Right cardiac atrium (tissue), 5 donors: ENCODE measurements at places on chromosomes 1 and 21.

- DNase-seq, result no peak
These were observed 52.6 kb upstream of the RC3H1 start for GRCh38 chr1:174074757-174075156.

DNA sequence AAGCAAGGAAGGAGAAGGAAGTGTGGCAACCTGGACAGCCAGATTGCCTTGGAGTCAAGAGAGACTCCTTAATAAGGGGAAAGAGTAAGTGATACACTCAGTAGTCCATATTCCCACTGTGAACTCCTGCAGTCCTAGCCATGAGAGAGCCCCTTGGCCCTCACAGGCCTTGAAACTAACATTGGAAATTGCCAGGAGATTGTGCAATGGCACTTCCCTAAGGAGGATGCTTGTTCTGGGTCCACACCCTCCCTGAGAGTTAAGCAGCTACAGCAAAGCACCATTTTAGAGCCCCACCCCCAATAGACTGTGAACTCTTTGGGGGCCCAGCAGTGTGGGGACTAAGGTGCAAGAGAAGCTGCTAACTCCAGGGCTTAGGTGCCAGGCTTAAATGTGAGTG lies 367.7 kb upstream of the CAMK1G start:
- no peak for DNase-seq

GRCh38 chr1:161768986-161769672 lies 3.0 kb downstream of the ATF6 start:
- DNase-seq, result no peak

GRCh38 chr1:69777423-69777822 lies 209.7 kb downstream of the LRRC7 start:
- no peak for DNase-seq

DNA sequence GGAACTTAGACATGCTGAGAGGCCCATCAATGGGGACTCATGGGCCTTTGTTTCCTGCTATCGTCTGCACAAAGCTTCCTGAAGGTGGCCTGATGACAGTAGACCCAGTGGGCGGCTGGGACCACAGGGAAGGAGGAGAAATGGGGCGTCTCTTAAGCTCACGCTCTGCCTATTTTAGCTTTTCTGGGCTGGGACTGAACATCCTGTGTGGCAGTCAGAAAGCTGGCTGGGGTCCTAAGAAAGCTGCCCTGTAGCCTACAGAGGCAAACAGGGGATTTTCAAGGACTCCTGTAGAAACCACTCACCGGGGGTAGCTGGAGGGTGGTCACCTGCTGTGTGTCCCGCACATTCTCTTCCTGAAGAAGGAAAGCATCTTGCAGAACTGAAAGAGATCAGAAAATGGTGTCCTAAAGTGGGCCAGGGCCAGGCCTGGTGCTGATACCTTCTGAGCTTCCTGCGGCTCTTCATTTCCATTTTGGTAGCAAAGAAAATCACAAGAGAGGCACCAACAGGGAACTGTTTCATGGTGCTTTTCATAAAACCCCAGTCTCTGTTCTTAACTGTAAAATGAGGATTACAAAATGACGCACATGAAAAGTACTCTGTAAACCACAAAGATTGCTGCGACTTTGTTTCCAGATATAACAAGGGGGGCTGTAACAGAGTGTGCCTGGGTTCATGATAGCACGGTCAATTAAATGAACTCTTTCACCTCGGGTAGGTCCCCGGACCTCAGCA lies 8.6 kb downstream of the ZNF496 start:
- no peak for DNase-seq

DNA sequence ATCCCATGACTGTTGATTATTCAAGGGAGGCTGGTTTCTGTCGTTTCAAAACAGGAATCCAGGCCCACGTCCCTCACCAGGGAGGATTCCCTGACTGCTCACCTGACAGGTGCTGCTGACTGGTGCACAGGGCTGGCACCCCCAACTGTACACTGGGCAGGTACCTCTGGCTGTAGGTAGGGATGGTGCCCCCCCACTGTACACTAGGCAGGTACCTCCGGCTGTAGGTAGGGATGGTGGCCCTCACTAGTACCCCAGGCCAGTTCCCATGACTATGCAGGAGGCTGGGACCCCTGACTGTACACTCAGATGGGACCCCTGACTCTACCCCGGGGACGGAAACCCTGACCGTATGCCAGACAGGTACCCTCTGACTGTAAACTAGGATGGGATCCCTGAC lies 33.6 kb upstream of the PDE9A start:
- DNase-seq, result peak; percentile 12

GRCh38 chr1:54982739-54983138 lies 2.3 kb downstream of the TMEM61 start:
- DNase-seq, result no peak

GRCh38 chr1:159869607-159870006 lies 7.2 kb upstream of the VSIG8 start:
- no peak for DNase-seq

DNA sequence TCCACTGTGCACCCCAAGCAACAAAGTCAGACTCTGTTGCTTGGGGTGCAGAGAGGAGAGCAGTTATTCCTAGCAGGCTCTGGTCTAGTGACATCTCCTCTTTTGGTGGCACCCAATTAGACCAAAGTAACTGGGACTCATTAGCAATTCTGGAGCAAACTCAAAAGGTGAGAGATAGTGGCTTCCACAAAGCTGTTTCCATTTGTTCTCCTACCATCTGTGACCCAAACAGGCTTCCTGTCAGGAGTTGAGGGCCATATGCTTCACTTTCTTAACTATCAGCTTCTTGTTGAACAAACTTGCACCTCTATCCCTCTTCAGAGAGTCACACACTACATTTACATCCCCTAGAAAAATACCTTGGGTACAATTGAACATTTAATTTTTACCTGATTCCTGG lies 1.5 kb upstream of the ATXN7L2 start:
- no peak for DNase-seq

DNA sequence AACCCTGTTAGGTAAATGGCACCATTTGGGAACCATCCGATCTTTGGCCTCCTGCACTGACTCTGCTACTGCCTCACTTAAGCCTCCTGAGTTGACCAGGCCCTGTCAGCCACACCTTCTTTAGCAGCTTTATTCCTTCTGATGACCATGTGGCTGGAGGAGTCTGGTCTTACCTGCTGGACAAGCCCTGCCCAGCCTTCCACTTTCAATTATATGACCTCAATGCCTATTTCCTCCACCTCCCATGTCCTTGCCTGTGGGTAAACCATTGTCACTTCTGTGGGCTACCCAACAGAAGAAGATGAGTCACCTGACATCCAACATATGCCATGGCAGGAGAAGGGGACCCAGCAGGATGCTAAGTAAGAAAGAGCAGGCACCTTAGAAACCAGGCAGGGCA lies 393.8 kb downstream of the NTNG1 start:
- no peak for DNase-seq

DNA sequence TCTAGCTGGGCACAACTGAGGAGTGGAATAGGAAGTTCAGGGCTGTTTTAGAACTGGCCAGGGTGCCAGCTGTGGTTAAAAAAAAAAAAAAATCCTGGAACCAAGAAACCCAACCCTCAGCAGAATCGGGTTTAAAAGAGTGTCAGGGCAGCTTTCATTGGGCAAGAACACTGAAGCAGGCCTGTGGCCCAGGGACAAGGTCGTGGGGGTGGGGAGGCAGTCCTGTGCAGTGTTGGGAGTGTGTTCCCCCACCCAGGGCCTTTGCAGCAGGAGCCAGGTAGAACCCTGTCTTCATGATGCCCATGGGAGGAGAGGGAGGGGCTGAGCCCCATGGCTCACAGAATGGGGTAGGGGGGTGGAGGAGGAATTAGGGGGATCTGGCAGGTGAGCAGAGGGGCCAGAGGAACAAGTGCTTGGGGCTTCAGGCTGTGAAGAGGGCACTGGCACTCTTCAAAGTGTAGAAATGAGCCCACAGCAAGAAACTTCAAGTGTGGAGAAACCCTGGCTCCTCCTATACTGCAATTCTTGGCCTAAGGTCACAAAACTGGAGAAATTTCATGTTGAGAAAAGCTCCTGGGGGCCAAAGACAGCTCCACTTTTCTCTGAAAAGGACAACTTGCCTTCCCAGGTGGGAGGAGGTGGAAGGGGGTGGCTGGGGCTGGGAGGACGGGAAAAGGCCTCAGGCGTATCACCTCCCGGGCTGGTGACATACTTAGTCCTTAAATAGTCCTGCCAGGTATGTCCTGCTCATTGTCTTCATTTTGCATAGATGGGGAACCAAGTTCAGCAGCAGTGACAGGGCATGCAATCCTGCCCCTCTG lies 39.3 kb downstream of the KIAA1614 start:
- DNase-seq, result no peak

- DNase-seq, result no peak
These were observed 40.3 kb downstream of the UBE2U start for GRCh38 chr1:64243757-64244080.

GRCh38 chr21:44090325-44090724 lies 16.9 kb upstream of the PWP2 start:
- no peak for DNase-seq

GRCh38 chr1:110554871-110555801 lies 36.2 kb upstream of the KCNA10 start:
- peak; percentile 78 for DNase-seq

- no peak for DNase-seq
These were observed 50.2 kb downstream of the KCNN3 start for GRCh38 chr1:154819628-154820590.

DNA sequence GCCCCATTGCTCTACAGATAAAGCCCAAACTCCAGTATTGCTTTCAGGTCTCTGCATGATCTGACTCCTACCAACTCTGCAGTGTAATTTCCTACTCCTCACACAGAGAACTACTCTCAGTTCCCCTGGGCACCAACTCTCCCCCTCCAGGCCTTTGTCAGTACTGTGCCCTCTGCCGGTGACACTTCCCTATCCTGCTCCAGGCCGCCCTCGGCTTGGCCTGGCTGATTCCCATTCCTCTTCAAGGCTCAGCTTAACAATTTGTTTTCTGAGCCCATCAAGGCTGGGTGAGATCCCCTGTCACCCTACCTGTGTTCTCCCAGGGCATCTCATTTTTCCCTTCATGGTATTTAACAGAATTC lies 2.6 kb downstream of the SLAMF8 start:
- DNase-seq, result peak; percentile 78

- no peak for DNase-seq
These were observed 136.5 kb downstream of the ZZZ3 start for GRCh38 chr1:77545970-77546369.

GRCh38 chr1:216114180-216114579 lies 309.1 kb downstream of the USH2A start:
- DNase-seq, result no peak

DNA sequence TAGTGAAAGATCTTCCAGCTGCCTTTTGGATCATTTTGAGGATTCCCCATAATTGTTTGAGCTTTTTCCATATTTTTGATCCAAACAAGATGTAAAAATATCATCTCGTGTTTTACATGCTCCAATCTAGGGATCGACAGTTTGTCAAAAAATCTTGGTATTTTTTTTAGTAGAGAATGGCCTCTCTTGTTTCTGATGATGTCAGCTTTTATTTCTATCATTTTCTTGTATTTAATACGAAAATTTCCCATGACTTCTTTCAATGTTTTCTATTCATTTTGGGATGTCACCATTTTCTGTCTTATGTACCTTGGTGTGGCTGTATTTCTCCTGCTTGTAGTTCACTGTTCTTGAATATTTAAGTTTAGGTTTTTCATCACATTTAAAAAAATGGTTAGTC lies 812.0 kb upstream of the NCAM2 start:
- DNase-seq, result no peak

DNA sequence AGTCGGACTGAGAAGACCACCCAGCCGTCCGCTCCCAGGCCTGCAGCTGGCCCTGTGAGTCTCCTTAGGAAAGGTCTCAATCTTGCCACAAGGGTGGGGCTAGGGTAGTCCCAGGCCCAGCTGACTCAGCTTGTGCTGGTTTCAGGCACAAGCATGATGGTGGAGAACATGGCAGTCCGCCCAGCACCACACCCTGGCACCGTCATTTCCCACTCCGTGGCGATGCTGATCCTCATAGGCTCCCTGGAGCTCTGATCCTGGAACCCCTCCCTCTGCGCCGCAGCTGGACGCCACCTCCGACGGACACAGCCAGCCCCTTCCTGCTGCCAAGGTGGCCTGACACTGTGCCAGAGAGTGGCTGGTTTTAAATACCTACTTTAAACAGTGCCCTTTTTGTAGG lies 10.7 kb downstream of the TMEM81 start:
- no peak for DNase-seq

DNA sequence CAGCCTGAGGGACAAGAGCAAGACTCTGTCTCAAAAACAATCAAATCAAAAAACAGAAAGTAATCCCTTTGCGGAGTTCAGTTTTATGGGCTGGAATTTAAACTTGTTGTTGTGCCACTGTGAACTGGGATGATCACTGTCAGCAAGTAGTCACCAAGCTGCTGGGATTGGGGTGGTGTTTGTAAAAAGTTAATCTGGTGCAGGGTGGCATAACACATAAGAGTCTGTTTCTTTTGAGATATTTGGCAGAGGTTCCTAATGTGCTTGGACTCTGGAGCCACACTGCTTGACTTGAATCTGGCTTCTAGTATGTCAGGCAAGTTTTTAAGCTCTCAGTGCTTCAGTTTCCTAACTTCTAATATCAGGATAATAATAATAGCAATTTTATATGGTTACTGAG lies 6.6 kb downstream of the CLIC4 start:
- DNase-seq, result peak; percentile 28

GRCh38 chr1:206802401-206802800 lies 30.1 kb upstream of the IL10 start:
- no peak for DNase-seq

- DNase-seq, result no peak
These were observed 884 bp downstream of the PHACTR4 start for GRCh38 chr1:28370239-28371009.

GRCh38 chr1:215267495-215267894 lies 185.0 kb downstream of the KCNK2 start:
- no peak for DNase-seq
